ENCODE measurements at places on chromosomes 2 and 18.

GRCh38 chr2:85275984-85276540 is 51.7 kb downstream of the TGOLN2 start:
- DNase-seq: no peak

- DNase-seq: no peak
Observed at GRCh38 chr18:1487457-1487856, 582.8 kb downstream of the ADCYAP1 start.

GRCh38 chr2:240151477-240152031 is 11.1 kb upstream of the OTOS start:
- no peak for DNase-seq

- no peak for DNase-seq
Observed at GRCh38 chr2:78465707-78466106, 559.8 kb upstream of the REG3G start.

DNA sequence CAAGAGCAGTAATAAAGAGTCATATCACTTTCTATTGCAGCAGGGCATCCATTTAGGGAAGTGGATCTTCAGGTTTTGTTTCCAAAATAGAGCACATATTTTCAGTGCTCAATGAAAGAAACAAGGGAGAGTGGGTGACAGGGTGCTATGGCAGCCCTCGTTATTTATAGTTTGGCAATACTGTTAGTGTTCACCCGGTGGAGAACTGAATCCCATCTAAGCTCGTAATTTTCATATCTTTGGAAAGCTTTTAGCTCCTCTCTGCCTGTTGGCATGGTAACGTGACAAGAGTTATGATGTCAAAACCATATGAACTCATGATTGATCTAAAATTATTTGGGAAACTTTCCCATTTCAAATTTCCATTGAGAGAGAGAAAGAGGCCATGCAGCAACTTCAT is 331.9 kb downstream of the LRRTM1 start:
- no peak for DNase-seq

DNA sequence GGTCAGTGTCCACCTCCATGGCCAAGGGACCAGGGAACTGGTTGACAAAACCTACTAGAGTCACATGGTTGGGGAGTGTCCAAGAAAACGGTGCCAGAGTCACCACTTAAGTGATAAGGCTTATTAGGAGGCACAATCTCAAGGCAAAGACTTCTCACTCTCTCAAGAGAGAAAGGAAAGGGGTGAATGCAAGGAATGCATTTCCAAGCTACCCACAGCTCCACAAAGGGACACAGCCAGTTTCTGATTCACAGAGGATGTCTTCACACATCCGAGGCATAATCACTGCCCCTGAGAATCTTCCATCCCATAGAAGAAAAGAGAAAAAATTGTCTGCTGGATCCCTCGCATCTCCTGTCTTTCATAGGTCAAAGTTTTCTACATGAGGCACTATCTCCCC is 269.3 kb downstream of the TNS1 start:
- no peak for DNase-seq

DNA sequence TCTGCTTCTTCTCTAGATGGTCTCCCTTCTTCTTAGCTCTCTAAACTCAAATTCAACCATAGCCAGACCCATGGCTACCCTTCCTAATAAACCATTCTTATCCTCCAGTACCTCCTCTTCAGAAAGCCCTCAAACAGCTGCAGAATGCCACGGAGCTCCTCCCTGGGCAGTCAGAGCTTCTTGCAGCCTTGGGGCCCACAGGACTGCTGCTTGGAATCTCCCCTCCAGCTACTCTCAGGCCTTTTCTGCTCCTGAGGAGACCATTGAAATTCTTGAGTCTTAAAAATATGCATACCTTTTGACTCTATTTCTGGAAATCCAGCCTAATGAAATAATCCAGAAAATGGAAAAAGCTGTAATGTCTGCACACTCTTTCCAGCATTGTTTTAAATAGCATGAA is 30.7 kb downstream of the EFR3B start:
- no peak for DNase-seq

GRCh38 chr2:71125506-71126294 is 4.3 kb downstream of the MCEE start:
- DNase-seq: no peak

- DNase-seq: no peak
Observed at GRCh38 chr2:210167227-210167626, 4.0 kb downstream of the KANSL1L start.

- DNase-seq: no peak
Observed at GRCh38 chr2:28567061-28567471, 71.2 kb downstream of the PLB1 start.

DNA sequence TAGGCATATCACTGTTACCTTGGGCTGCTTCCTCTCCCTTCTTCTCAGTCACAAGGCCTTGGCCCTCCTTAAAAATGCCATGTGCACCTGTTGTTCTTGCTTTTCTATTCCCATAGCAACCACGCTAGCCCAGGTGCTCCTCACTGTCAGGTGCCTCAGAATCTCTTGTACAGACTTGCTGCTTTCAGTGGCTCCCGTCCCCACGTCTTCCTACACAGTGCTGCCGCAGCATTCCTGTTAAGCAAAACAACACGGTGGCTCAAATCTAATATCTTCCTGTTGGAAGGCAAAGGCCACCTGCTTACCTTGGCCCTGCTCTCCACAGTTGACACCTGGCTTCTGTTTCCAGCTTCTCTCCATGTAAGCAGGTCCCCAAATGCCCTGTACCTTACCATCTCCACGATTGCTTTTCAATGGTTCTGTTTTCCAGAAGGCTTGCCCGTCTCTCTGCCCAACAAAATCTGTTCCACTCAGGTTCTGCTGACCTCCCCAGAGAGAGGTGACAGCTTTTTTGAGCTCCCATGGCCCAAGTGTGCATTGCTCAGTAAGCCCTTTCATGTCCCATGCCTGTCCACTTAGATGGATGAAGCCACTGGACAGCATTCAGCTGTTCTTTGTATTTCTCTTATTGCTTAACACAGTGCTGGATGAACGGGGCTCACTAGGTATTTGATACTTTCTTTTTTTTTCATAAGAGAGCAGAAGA is 240.4 kb downstream of the PRKCE start:
- DNase-seq: no peak

DNA sequence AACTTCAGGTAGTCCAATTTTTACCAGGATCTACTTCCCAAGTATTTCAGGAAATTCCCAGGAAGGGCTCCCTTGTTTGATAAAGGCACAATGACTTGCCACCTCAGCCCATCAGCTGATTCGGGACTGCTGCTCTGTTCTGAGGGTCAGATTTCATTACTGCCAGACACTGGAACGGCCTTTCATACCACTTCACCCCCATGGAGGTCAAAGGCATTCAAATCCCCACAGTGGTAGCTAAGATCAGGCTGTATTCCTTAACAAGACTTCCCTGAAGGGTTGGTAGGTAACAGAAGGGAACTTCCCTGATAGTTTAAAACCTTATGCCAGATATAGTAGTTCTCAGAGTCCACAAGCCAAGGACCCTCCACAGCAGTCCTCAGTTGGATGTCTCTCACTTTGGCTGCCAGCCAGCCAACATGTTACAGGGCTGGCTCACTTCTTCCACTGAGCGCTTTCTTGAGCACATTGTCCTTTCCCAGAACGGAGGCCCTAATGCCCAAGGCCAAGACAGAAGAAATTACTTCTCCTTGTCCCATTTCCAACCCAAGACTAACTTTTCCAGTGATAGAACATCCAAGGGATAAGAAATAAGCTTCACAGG is 40.0 kb upstream of the GLS start:
- no peak for DNase-seq

DNA sequence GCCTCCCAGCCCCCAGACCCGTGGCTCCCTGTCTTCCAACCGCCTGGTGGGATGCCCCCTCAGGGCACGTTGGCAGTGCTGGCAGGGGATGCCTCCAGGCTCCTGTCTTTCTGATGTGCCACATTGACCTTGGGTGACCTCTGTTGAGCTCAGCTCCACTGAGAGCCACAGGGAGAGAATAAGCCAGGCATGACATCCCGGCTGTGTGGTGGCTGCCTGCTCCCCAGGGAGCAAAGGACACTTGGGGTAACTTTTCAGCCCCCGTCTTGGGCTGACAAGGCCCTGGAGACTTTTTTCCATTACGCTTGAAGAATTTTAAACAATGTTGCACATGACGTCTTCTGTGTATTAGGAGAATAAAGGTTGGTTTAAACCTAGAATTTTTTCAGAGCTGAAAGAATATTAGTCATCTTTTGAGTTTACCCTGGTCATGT is 246.0 kb downstream of the TSN start:
- no peak for DNase-seq

DNA sequence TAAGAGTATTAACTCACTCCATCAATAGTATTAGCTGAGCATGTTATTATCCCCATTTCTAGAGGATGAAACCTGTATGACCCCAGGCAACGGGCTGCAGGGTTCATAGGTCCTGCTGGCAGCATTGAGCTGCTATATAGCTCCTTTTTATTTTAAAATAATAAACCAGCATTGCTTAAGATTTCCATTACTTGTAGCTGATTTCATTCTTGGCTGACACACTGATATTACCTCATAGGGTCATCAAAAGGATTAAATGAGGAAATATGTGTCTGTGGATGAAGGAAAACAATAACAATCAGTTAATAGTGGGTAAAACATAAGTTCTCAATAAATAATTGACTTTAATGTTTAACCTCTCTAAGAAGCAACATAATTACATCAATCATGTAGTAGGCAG is 48.3 kb upstream of the NRP2 start:
- no peak for DNase-seq

DNA sequence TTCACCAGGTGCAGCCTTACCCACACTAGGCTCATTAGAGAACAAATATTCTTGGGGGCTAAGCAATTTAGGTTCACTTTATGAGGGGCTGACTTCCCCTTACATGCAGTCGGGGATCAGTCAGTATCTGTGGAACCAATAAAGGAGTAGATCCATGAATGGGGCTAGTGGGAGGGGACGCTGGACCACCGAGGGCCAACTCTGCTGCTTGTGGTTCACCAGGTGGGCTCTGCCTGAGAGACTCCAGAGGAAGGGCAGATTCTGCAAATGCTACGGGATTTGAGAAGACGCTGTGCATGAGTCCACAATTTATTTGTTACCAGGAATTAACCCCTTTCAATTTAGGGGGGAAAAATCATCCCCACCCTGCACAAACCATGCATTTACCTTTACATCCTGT is 15.9 kb upstream of the HAAO start:
- no peak for DNase-seq

GRCh38 chr2:108633409-108633808 is 85.9 kb upstream of the RANBP2 start:
- no peak for DNase-seq

DNA sequence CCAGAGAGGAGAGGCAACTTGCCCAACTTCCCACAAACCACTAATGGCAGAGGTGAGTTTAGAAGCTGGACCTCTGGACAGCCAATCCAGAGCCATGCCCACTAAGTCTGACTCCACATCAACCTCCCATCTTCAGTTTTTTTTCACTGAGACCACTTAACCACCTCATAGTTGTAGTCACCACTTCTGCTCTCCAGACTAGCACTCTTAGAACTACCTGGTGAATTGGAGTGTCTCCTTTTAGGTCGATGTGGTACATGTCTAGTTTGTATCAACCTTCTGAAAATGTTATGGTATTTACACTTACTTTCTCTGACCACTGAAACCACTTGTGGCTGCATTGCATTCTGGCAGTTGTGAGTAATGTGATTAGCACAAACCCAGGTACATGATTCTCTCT is 743.6 kb upstream of the FANCL start:
- DNase-seq: no peak

GRCh38 chr18:62964432-62964831 is 249.1 kb downstream of the PHLPP1 start:
- no peak for DNase-seq

DNA sequence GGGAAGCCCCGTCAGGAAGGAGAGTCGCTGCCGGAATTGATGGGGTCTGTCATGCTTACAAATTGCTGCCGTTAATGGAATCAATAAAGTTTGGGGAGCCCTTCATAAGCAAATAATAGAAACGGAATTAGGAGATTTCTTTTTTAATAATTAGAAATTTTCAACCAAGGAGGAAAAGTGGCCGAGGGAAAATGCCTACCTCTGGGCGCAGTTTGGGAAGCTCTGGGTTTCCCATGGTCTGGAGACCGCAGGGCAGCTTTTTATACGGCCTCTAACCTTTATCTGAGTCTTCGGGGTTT is 1.3 kb downstream of the EVX2 start:
- no peak for DNase-seq

- DNase-seq: no peak
Observed at GRCh38 chr2:143889216-143889615, 630.7 kb downstream of the ZEB2 start.

GRCh38 chr18:79788734-79789085 is 9.0 kb upstream of the KCNG2 start:
- no peak for DNase-seq

DNA sequence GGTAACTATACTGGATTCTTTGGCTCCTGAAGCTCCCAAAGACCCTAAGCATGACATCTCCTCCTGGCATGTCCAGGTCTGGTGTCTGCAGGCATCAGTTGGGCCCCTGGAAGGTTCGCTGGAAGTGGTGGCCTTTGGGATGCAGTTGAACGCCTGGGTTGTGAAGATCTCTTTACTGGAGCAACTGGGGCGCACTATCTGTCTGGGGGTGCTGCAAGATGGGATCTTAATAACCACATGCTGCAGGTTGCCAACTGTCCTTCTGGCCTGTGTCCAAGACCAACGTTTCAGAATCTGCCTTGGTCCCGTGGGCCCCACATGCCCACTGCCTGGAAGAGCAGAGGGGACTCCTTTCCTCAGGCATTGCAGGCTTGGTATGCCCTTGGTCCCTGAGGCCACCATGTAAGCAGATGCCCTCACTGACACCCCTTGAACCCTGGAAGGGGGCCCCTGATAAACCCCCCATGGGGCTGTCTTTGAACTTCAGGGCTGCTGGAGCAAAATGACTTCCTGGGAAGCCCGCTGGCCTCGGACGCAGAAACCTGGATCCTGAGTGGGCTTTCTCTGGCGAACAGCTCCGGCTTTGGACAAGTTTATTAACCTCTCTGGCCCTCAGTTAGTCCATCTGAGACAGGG is 101.9 kb downstream of the TWIST2 start:
- no peak for DNase-seq

DNA sequence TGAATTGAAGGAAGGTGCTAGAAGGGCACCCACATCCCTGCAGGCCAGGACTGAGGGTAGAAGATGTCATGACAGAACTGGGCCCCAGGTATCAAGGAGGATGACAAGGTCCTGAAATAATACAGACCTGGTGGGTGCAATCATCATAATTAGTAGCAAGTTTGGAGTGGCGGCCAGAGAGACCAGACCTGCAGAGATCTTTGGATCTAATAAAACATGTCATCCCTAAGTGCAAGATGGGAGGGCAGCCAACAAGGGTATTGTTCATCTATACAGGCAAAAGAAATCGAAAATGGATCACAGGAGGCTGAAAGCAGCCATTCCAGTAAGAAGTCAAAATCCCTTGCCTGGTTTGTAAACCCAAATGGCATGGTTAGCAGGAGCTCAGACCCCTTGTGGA is 111.3 kb upstream of the BOD1L2 start:
- DNase-seq: no peak

DNA sequence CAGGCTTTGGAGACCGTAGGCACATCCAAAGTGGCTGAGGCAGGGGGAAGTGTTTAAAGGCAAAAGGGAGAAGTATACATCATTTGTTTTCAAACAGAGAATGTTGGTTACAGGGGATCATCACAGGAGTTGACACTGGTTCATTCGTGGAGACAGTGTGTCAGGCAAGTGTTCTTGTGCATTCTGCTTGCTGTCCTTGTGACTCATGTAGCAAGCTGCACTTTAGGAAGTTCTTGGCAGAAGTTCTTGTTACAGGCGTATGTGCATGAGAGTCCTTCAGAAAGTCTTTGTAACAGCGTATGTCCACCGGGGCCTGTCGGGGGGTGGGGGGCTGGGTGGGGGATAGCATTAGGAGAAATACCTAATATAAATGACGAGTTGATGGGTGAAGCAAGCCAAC is 36.5 kb upstream of the B4GALT6 start:
- no peak for DNase-seq

- DNase-seq: no peak
Observed at GRCh38 chr2:160124571-160124970, 62.2 kb upstream of the PLA2R1 start.

All from activated CD8-positive, alpha-beta memory T cell treated with anti-CD3 and anti-CD28 coated beads for 4 hours (primary cell).